ENCODE measurements at places on chromosomes 7 and 10. TPM values are rescaled to one million over a fixed set of nuclear protein-coding genes. Genes with fewer than 3 reads are reported as not detected.
A peak's percentile ranks its signal among the peaks of the same experiment; 100 is the strongest.

GRCh38 chr7:113159746-113160339 is 41.5 kb upstream of the SMIM30 start:
- H3K27ac ChIP-seq, result no peak overlapping the region
- H3K4me1 ChIP-seq, result no peaks in the 10 kb centered on the region
- H3K27me3 ChIP-seq, result no peaks in the 10 kb centered on the region
- no peak overlapping the region for H3K4me3 ChIP-seq
- DNase-seq, result no peak

- DNase-seq, result no peak
- no peak overlapping the region for H3K27ac ChIP-seq
- H3K4me3 ChIP-seq, result no peak overlapping the region
- H3K4me1 ChIP-seq, result no peaks in the 10 kb centered on the region
- H3K27me3 ChIP-seq, result no peaks in the 10 kb centered on the region
Measured at GRCh38 chr7:122975341-122975740, 20.2 kb downstream of the TAS2R16 start.

DNA sequence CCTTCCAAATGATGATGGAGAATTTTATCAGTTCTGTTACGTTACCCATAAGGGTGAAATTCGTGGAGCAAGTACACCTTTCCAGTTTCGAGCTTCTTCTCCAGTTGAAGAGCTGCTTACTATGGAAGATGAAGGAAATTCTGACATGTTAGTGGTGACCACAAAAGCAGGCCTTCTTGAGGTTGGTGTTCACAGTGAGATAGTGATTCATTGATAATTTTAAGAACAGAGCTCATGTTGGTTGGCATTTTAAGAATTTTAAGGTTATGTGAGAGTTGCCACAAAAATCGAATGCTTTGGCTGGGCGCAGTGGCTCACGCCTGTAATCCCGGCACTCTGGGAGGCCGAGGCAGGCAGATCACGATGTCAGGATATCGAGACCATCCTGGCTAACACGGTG is 25.9 kb downstream of the TAX1BP1 start:
- DNase-seq, result no peak
- H3K36me3 ChIP-seq, result peaks cover 13% of the 10 kb centered on the region
- H3K4me3 ChIP-seq, result no peak overlapping the region
- no peak overlapping the region for H3K27ac ChIP-seq
- no peaks in the 10 kb centered on the region for H3K27me3 ChIP-seq

DNA sequence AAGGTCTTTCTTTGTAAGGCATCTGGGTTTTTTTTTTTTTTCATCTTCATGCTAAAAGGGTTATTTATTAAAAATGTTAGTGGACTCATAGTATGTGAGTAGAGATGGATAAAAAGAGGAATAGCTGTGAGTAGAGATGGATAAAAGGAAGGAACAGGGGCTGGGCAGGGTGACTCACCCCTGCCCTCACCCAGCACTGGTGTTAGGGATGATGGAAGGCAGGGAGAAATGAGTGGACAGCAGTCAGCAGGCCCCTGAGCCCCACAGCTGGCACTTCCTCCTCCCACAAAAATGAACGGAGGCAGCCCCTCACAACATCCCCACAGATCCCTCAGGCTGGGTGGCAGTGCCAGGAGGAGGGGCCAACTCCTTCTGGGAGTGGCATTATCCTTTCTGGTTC is 39.3 kb downstream of the ANTXRL start:
- H3K27me3 ChIP-seq, result no peaks in the 10 kb centered on the region
- no peak overlapping the region for H3K4me3 ChIP-seq
- peak overlapping the region; percentile 39 for H3K27ac ChIP-seq
- DNase-seq, result no peak
- H3K4me1 ChIP-seq, result no peaks in the 10 kb centered on the region

DNA sequence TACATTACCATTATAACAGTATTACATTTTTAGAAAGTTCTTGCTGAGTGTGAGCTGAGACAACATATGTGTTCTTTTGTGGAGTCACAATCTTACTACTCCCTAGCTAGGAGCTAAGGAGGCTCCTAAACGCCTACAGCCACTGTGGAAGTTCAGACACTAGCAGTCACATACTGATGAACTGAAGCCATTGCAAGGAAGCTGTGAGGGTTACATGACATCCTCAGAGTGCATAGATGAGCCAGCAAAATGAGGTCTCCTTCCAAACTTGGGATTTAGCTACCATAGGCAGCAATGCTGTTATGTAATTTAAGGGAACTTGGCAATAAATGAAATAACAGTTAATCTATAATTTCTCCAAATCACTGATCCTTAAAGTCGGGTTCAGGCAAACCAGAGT is 10.8 kb upstream of the ST7 start:
- H3K4me3 ChIP-seq, result no peak overlapping the region
- H3K4me1 ChIP-seq, result no peaks in the 10 kb centered on the region
- H3K27ac ChIP-seq, result no peak overlapping the region
- no peak for DNase-seq

MMP21 gene
- not detected for total RNA-seq

ANKRD1 gene
- total RNA-seq, result 8.1 TPM

TMEM196 gene
- not detected for total RNA-seq

NACAD gene
- 7.1 TPM for total RNA-seq

STEAP1B gene
- not detected for total RNA-seq
